NCI-H748 treated with DMSO at 0.1 percent for 48 hours (cell line): ENCODE measurements at places on chromosomes 12 and 14.
A peak's percentile ranks its signal among the peaks of the same experiment; 100 is the strongest.

GRCh38 chr14:99684410-99684934, 374 bp downstream of the CYP46A1 start:
- no peak for DNase-seq

GRCh38 chr14:58882577-58883018, 244.8 kb downstream of the DACT1 start:
- DNase-seq = no peak

- no peak for DNase-seq
Observed at GRCh38 chr14:91380610-91381371, 36.8 kb downstream of the CCDC88C start.

GRCh38 chr12:12788131-12788530, 2.7 kb downstream of the APOLD1 start:
- DNase-seq = no peak

- no peak for DNase-seq
Observed at GRCh38 chr12:120831648-120832267, 72.4 kb downstream of the SPPL3 start.

- peak; percentile 64 for DNase-seq
Observed at GRCh38 chr12:99111600-99111999, 466.5 kb downstream of the APAF1 start.

DNA sequence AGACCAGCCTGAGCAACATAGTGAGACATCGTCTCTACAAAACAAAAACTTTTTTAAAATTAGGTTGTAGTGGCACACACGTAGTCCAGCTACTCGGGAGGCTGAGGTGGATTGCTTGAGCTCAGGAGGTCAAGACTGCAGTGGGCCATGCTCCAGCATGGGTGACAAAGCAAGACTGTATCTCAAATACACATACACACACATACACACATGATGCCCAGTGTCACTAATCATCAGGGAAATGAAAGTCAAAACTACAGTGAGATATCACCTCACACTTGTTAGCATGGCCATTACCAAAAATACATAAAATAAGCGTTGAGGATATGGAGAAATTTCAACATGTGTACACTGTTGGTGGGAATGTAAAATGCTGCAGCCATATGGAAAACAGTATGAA, 33.2 kb upstream of the KICS2 start:
- no peak for DNase-seq
